ENCODE measurements at places on chromosomes 16 and 17. TPM values are rescaled to one million over a fixed set of nuclear protein-coding genes. Genes with fewer than 3 reads are reported as not detected.

SEZ6L2 gene
- 12.8 TPM for total RNA-seq

MILR1 gene
- total RNA-seq = 1.2 TPM

DNA sequence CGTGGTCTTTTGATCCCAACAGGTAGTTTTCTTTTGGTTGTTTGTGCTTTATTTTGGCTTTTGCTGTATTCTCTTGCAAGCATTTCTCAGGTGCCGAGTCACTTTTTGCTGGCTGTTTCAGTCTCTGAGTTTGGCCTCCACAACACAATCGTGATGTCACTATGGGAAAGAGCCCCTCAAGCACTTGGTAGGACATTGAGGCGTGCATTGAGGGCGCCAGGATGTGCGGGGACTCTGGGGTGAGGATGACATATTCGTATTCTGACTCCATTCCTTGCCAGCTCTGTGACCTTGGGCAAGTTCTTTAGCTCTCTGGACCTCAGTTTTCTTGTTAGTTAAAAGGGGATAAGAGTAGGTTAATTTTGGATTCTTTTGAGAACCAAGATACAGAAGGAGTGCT lies 13.0 kb downstream of the KSR1 start:
- no peak for DNase-seq

- DNase-seq = no peak
Measured at GRCh38 chr16:80277182-80277581, 263.6 kb upstream of the DYNLRB2 start.

DNA sequence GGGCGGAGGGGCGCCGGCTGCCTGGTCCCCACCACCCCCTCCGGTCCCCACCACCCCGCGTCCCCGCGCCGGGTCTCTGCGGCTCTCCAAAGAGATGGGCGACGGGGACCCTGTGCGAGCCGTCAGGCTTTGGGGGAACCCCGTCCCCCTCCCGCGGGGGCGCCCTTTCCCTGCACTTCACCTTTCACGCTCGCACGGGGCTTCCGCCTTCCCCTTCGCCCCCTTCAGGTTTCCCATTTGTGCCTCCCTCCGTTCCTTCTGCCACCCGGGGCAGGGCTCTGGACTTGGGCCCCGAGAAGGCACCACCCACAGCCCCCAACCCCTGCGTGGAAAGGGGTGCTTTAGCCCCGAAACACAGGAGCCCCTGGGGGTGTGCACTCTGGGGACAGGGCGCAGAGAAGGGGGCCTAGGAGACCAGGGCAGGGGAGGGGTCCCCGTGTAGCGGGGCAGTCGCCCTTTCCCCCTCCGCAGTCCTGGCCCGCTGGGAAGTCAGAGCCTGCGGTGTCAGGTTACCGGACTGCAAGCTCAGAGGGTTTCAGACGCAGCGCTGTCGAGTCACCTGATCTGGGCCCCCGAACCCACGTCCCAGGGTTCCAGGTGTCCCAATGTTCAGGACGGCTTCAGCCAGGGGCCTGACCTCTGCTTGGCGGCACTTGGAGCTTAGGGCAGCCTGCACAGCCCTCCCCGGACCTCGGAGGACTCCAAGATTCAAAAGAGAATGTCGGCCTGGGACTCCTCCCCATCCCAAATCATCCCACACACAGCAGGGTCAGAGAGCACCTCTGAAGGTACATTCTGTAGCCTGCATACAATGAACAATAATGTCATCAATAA lies 6.7 kb upstream of the CCDC92B start:
- no peak for DNase-seq

Measured in epithelial cell of proximal tubule (primary cell).